CD4-positive, alpha-beta T cell treated with Interleukin-10 for 1 hour (primary cell): ENCODE measurements at places on chromosomes 6 and 20.

- no peak for DNase-seq
These were observed 270.1 kb upstream of the PRND start for GRCh38 chr20:4451487-4452081.

GRCh38 chr20:54642864-54643667 lies 167.7 kb downstream of the DOK5 start:
- no peak for DNase-seq

DNA sequence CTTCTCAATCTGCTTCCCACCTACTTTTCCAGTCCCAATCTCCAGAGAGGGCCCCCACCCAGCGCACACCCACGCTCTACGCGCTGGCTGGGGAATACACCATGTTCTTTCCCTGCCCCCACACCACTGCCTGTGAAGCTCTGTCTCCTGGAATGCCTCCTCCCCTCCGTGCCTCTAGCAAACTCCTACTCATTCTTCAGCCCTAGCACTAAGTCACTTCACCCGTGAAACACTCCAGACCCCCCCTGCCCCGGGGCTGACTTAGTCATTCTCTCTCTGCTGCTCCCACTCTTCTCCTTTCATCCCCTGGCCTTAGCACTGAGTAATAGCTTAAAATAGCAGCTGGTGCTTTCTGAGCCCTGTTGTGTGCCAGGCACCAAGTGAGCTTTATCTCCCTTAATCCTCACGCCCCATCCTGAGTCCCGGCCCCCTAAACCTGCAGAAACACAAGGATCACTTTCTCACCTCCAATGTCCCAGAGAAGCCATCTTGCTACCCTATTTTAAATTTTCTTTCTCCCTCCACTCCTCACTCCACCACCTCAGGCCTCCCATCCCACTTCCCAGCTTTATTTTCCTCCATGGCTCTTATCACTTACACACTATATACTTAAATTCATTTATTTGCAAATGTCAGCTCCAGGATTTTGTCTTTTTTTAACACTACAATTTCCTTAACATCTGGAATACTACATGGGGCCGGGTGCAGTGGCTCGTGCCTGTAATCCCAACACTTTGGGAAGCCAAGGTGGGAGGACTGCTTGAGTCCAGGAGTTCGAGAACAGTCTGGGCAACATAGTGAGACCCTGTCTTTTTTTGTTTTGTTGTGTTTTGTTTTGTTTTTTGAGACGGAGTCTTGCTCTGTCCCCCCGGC lies 6.3 kb upstream of the PARD6B start:
- DNase-seq = no peak

DNA sequence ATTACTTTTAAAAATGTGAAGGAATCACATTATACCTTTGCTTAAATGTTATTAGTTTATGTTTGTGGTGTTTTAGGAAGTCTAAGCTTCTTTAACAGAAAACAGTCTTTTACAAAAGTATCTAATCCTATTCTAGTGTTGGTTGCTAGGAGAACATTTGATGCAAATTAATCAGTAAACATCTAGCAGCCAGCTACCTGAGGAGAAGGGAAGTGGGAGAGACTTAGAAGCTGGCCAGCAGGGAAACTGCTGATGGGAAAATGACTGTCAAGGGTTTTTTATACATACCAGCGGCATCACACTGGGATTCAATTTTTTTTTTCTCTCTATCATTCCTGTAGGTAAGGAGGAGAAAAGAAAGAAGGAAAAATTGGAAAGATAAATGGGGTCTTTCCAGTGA lies 686.0 kb upstream of the MMS22L start:
- DNase-seq = no peak

DNA sequence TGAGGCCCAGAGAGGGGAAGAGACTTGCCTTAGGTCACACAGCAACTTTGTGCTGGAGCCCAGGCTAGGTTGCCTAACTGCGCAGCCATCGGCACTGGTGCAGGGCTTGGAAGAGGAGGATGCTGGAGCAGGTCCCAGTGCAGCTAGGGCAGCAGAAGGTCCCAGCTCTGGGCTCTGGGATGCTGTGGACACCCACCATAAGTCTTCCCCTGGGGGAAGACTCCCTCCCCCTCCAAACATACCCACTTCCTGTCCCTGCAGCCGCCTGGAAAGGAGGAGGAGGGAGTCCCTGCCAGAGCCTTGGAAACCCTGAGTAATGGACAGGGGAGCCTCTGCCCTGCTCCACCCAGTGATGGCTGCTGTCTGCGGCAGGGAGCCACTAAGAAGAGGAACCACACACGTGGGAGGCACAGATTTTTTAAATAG lies 93.6 kb downstream of the NCR2 start:
- DNase-seq = no peak

DNA sequence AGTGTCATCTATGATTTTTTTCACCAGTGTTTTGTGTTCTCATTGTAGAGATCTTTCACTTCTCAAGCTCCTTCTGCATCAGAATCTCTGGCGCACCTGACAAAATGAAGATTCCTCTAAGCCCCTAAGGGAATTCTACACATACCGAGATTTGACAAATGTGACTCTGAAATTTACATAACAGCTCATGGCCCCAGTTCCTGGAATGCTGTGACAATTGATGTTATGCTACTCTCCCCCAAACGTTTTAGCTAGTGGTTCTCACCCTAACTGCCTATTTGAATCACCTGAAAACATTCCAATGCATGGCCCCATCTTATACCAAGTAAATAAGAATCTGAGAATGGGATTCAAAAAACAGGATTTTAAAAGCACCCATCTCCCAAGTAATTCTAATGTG lies 162.1 kb upstream of the FKBP1C start:
- no peak for DNase-seq

- DNase-seq = no peak
These were observed 56.5 kb upstream of the PTPN1 start for GRCh38 chr20:50453533-50454244.

- no peak for DNase-seq
These were observed 16.8 kb upstream of the SNRPB2 start for GRCh38 chr20:16713066-16713465.

GRCh38 chr6:5405976-5406375 lies 144.7 kb downstream of the FARS2 start:
- DNase-seq = no peak

DNA sequence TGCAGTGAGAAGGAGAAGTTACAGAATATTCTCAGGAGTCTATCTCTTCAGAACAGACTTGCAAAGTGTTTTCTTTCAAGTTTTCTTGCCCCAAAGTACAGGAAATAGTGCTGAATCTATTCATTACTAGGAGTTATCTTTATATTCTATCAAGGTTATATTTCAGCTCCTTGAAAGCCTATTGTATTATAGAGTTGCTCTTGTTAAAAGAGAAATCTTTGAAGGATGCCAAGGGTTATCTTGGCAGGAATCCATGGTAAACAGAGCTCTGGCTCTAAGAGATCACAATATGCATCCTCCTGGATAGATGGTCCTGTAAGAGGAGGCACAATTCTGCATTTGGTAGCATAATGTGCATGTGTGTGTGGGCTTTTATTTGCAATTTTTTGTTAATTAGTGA lies 21.2 kb upstream of the SNRPB2 start:
- no peak for DNase-seq

DNA sequence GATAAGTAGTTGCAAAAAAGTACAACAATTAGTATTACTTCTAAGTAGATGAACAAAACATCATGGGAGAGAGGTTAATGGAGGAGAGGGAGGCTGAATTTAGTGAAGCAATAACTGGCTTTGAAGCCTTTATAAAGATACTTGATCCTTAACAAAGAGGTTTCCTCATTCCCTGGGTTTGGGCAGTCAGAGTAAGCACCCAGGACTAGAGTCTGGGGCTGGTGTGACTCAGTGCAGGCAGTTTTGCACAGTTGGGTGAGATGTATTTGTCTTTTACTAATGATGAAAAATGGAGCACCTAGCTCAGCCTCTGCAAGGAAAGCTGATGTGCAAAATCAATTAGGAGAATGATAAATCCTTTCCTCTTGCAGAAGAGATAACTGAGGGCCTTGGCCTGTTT lies 11.8 kb upstream of the OPN5 start:
- no peak for DNase-seq

DNA sequence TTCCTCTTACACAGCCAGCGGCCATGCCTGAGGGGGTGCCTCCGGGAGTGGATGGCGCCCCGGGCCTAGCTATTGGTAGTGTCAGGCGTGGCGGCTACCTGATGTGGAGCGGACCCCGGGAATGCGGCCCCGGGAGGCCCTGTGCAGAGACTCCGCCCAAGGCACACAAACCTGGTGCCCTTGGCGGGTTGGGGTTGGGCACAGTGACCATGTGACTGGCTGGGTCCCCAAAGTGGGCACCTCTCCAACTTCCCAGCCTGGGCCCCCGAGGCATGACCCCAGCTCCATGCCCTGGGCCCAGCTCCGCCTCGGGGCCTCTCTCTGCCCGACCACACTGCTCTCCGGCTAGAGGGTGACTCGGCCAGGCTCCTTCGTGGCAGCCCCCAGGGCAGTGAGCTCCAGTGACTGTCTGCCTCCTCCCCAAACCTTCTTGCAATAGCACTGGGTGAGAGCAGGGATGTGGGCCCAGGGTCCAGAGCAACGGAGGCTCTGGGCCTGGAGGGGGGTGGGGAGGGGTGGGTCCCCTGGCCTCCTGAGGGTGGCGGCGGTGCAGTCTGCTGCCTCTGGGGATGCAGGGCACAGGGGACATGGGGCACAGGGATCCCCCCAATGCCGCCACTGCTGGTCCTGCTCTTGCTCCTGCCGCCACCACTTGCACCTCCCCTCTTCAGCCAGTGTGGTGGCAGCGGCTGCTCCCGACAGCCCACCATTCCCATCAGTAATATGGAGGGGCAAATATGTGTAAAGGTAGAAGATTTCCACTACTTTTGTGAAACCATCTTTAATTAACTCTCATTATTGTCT lies 942.9 kb upstream of the EPHA7 start:
- DNase-seq = no peak

DNA sequence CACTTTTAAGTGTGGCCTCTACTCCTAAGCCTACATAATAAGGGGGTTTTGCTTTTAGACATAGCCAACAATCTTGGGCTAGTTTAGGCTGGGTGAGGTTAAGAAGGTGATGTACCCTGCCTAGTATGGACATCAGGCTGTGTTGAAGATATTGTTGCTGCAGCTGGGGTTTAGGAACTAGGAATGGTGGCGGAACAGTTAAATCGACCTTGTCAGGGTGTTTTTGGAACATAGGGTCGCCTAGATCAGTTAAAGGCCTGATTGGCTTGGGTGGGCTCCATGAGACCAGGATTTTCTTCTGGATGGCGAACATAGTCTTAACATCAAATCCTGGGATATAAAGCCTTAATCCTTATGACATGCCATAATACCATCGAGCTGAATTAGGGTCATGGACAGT lies 156.1 kb downstream of the TRIM27 start:
- no peak for DNase-seq

- DNase-seq = no peak
These were observed 246.6 kb downstream of the GRIK2 start for GRCh38 chr6:101640131-101640530.

- no peak for DNase-seq
These were observed 245.6 kb downstream of the HIVEP2 start for GRCh38 chr6:142699391-142699790.

DNA sequence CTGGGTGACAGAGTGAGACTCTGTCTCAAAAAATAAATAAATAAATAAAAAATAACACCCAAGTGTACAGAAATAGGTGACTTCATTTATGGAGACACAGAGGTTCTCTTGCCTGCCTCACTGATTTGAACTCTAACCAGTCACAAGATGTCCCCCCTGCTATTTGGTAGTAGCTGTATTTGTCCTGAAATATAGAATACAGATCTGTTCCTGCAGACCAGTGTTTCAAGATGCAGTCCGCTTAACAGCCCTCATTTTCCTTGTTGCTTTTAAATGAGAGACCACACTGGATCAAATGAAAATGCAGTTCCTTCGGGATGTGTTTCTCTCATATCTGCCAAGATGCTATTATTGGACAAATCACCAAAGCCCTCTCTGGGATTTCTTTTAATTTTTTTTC lies 7.6 kb downstream of the PLCB4 start:
- no peak for DNase-seq

DNA sequence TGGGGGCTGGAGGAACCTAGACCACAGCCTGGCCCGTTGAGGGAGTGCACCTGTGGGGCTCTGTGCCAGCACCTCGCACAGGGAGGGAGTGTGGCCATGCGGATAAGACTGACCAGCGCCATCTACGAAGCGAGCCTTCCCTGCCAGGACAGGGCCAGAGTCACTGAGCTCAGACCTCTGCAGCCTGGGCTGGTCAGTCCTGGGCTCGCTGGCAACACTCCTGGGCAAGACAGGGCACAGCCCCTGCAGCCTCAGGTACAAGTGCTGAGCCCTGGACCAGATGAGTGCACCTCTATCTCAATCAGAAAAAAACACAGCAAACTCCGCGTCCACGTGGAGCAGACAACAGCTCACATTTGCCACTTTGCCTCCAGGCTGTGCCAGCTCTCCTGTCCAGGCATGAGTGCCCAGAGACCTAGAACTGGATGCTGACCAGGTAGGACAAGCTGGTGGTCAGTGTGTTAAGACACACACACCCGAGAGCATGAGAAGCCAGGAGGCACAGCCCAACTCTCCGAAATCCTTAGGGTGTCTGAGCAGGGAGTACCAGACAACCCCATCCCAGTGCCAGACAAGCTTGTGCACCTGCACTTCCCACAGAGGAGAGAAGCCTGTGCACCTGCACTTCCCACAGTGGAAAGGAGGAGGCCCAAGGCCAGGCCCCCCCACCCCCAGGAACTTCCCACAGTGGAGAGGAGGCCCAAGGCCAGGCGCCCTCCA lies 4.9 kb downstream of the ARFRP1 start:
- DNase-seq = no peak

DNA sequence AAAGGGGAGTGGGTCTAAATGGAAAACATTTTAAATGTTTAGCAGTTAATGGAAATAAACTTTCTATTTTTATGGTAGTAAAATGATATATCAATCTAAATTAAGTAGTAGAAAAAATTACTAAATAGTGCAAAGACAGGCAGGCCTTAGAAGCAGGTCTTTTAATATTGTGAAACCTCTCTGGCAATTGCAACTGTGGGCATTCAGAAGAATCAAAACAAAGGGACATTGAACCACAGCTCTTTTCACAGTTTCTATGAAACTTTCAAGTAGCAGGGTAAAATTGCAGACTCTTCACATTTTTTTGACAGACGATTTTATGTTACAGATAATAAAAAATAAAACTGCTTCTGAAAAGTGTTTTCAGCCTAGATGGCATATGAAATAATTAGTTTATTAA lies 533.7 kb downstream of the BCKDHB start:
- no peak for DNase-seq
